Stimulated activated CD8-positive, alpha-beta memory T cell treated with anti-CD3 and anti-CD28 coated beads, Interleukin-2, amount 100 ng/mL, for 1 hour (primary cell): ENCODE measurements at places on chromosomes 4 and X.

- DNase-seq: no peak
Observed at GRCh38 chr4:75924309-75924827, 16.4 kb downstream of the NAAA start.

DNA sequence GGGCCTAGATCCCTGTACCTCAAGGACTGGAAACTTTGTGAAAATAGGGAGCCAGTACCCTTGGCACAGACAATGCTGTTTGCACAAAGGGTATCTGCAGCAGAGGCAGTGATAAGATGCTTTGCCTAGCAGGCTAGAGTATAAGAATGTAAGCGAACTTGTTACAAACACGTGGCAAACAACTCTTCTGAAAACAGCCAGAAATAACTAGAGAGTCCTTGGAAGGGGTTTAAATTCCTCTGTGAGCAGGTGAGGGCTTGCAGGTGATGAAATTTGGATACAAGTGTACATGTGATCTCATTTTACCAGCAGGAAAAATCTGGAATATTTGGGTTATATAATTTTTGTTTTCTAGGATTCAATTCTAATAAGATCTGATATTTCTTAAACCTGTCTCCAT, 18.6 kb upstream of the ACSL4 start:
- no peak for DNase-seq

DNA sequence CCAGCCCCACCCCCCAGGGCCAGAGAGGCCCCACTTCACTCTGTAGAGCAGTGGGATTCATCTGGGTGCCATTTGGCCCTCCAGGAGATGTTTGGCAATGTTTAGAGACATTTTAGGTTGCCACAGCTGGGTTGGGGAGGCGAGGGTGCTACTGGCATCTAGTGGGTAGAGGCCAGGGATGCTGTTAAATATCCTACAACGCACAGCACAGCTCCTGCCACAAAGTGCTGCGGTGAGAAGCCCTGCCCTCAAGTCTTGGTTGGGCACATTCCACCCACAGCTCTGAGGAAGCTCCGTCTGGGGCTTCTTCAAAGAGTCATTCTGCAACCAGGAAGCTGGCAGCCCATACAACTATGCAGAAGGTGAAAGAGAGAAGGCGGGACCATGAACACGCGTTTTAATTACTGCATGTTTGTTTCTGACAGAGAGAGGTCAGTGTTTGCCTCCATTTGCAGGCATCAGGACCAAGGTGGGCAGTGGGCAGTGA, 48.1 kb upstream of the FAM9C start:
- DNase-seq: peak; percentile 42

GRCh38 chr4:174709526-174709925, 119.5 kb downstream of the GLRA3 start:
- no peak for DNase-seq

GRCh38 chr4:56650262-56651055, 30.6 kb downstream of the HOPX start:
- DNase-seq: no peak

DNA sequence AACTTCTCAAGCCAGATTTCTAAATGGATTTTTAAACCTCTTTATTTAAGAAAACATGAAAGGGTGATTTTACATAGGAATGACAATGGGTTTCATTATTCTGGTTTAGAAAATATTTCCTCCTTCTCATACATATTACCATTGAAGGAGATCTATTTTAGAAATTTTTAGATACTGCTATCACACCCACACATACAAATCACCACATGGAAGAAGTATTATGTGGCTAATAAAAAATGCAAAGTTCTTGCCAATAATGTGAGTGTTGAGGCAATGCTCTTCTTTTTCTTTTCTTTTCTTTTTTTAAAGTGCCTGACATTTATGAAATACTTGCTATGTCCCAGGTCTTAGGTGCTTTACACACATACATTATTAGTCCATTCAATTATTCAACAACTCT, 6.8 kb downstream of the STAP1 start:
- DNase-seq: no peak

- DNase-seq: no peak
Observed at GRCh38 chr4:78551420-78552351, at the start of gene ANXA3. Gene ANXA3, plus strand, starts transcription at chr4:78551770. Its CDS starts 2,704 bp downstream, at chr4:78554474.

DNA sequence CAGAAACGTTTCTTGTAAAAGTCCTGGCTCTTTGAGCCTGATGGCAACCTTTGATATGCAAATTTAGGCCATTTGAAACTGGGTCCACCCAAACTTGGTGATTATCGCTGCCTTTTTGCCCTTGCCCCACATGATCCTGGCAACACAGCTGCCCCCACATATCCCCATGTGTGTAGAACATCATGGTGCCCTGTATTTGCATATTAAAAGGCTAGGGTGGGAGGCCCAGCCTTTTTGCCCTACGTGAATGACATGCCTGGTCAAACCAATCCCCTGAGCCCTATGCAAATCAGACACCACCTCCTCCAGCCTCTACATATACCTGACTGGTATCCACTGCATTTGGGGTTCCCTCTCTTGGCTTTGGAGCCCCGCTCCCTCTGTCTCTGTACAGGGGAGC, 202.4 kb downstream of the MAB21L2 start:
- DNase-seq: no peak

- DNase-seq: no peak
Observed at GRCh38 chr4:99201690-99202089, 17.4 kb downstream of the ADH6 start.

DNA sequence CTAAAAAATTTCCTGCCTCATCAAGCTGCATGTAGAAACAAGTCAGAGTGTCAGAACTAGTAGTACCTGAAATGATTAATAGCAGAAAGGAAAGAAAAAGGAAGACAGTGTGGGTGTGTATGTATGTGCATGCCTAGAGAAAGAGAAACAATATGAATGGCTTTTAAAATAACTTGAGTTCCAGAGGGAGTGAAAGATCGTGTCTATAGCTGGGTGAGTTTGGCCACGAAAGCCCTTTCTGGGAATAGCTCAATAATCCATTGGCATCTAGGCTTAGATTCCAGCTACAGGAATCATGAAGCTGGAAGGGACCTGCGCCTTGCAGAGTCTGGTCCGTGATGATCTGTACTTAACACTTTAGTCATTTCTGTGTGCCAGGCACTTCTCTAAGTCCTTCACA, 195.6 kb downstream of the RAPGEF2 start:
- no peak for DNase-seq

- no peak for DNase-seq
Observed at GRCh38 chr4:136025540-136025939, 1506.8 kb downstream of the PCDH18 start.

- DNase-seq: no peak
Observed at GRCh38 chrX:68824565-68825125, 4.2 kb upstream of the EFNB1 start.

- no peak for DNase-seq
Observed at GRCh38 chr4:74671080-74671698, 123.1 kb downstream of the BTC start.

DNA sequence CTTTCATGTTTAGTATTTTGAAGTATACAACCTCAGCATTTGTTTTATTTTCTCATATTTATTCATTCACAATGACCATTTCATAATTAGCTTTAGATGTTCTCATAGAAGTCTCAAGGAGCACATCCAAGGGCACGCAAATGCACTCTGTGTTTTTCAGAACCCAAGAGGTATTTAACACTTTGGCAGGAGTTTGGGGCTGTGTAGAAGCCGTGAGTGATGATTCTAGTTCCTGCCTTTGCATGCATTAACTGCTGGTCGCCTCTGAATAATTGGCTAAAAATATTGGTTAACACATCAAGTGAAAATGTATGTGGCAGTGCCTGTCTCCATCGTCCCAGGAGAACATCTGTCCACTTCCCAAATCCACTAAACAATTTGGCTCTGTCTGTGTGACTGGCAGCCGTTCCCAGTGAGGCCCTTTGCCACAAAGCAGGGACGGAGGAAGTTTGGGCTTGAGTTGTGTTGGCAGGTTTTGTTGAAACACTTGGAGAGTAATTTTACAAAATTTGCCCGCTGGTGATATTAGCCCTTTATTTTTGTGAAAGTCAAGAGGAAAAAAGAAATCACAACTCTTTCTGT, 730.7 kb upstream of the SLIT2 start:
- no peak for DNase-seq

DNA sequence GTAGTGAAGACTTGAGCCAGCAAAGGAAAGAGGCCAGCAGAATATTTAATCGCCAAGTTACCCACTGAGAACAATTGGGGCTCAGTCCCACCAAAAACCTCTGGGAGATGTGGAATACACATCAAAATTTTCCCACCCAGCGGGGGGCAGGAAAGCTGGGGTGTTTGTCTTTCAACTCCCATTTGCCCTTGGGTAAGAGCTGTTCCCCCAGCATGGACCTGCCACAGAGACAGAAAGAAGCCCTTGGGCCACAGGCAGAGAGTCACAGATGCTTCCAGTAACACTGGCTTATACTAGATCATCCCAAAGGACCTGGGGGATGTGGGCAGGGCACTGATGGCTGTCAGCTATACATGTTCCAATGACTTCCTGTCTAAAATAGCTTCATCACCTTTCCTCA, 18.9 kb upstream of the FBXW7 start:
- no peak for DNase-seq

DNA sequence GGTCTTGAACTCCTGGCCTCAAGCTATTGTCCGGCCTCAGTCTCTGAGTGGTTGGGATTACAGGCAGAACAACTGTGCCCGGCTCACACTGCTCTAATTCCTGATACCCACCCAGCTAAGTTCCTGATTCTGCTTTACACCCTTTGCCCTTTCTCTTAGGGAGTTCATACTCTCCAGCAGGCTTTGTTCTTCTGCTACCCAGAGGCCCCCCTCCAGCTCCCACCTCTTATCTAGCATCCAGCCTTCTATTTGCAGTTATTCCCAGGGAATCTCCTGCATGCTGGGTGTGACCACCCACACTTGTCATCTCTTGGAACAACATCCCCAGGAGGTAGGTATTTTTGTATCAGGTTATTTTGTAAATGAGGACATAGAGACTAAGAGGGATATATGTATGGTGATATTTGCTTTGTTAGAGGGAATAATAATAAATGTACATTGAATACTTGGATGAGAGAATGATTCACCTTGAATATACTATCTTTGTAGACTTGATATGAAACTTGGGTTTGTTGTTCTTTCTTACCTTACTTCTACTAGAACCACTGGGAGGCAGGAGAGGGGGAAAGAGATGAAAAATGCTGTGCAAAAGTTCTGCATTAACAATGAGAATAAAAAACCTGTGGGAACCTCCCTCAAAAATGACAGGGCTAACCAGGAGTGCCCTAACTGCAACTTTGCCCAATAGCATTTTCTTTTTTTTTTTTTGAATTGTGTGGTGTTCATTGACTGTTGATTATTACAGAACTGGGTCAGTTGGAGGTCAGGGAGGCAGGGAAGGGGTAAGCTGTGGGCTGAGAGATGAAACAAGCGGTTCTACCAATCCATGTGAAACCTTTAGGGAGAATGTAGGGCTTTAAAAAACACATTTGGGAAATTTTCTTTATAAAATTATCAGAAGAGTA, 157.4 kb downstream of the SPRY1 start:
- no peak for DNase-seq

DNA sequence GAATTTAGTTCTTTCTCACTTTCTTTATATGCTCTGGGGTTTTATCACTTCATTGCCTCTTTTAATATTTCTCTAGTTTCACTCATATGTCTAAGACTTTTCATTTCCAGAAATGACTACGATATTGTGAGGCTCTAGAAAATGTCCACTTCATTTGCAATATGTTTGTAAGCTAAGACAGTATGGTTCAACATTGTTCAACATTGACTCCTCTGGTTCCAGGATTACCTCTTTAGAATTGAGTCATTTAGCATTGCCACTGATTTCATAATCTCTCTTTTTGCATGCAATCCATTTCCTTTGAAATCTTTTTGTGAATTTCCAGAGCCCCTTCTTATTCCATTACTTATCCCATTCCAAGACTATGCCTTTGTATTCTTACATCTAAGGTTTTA, 32.3 kb downstream of the BBS12 start:
- DNase-seq: no peak

DNA sequence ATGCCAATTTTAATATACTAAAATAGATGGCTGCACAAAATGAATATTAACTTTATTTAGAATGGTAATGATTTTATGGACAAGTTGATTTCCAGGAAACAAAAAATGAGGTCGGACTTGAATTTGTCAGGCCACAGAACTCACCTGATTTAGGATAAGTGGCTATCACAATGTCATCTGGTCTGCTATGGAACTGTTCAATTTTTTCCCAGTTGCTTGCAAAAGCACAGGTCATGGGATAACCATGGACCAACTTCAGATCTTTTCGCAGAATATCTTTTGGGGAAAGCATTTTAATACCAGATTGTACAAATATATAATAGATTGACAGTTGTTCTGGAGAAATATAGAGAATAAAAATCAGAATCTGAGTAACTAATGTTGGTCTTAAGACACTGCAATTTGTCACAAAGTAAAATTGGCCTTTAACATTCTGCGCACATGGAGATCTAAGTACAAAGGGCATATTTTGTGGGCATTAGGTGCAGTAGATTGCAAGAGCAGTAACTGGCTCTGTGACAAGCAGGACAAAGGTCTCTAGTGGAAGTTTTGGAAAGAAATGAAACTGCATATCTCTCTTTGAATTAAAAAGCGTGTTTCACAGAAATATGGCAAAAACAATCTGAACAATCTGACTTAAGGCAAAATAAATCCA, 5.4 kb downstream of the SULT1B1 start:
- DNase-seq: no peak

DNA sequence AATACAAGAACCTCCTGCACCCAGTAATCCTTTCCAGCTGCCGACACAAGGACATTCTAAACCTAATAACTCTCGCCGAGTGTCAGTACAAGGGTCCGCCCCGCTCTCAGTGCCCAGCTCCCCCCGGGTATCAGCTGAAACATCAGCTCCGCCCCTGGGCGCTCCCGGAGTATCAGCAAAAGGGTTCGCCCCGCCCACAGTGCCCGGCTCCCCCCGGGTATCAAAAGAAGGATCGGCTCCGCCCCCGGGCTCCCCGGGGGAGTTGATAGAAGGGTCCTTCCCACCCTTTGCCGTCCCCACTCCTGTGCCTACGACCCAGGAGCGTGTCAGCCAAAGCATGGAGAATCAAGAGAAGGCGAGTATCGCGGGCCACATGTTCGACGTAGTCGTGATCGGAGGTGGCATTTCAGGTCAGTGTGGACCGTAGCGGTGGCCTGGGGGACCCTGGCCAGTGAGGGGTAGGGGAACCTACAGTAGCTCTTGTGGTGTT, at the start of gene MAOA:
Gene MAOA, plus strand, starts transcription at position 295 of the 490 bp plus-strand sequence. Its CDS starts 43 bp downstream, at position 338.
- peak; percentile 2 for DNase-seq

- no peak for DNase-seq
Observed at GRCh38 chrX:152343306-152343705, 107.8 kb downstream of the GABRA3 start.

DNA sequence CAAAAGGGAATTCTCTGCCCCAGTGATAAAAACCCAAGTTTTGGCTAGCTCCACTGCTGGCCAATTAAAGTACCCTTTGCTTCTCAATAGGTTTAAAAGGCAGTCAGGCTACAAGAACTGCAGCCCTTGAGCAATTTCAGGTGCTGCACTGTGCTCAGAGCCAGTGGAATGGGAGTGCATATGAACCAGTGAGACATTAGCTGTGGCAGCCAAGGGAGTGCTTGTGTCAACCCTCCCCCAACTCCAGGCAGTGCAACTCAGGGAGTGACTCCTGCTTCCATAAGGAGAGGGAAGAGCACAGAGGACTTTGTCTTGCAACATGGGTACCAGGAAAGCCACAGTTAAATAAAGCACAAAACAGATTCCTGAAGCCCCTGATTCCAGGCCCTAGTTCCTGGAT, 61.6 kb upstream of the VAMP7 start:
- DNase-seq: no peak
